Dermis blood vessel endothelial cell (primary cell): ENCODE measurements at places on chromosomes 12 and 14. TPM values are rescaled to one million over a fixed set of nuclear protein-coding genes. Genes with fewer than 3 reads are reported as not detected.

RAD9B gene
- 0.14 and 1.2 TPM in 2 replicates for total RNA-seq

DNA sequence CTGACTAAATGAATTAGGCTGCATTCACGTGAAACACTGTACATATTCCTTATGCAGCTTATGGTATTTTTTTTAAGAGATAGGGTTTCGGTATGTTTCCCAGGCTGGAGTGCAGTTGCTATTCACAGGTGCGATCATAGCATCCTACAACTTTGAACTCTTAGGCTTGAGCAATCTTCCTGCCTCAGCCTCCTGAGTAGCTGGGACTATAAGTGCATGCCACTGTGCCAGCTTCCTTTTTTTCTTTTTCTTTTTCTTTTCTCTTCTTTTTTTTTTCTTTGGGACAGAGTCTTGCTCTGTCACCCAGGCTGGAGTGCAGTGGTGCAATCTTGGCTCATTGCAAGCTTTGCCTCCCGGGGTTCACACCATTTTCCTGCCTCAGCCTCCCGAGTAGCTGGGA, 35.8 kb upstream of the SPPL3 start:
- no peak for DNase-seq

DNA sequence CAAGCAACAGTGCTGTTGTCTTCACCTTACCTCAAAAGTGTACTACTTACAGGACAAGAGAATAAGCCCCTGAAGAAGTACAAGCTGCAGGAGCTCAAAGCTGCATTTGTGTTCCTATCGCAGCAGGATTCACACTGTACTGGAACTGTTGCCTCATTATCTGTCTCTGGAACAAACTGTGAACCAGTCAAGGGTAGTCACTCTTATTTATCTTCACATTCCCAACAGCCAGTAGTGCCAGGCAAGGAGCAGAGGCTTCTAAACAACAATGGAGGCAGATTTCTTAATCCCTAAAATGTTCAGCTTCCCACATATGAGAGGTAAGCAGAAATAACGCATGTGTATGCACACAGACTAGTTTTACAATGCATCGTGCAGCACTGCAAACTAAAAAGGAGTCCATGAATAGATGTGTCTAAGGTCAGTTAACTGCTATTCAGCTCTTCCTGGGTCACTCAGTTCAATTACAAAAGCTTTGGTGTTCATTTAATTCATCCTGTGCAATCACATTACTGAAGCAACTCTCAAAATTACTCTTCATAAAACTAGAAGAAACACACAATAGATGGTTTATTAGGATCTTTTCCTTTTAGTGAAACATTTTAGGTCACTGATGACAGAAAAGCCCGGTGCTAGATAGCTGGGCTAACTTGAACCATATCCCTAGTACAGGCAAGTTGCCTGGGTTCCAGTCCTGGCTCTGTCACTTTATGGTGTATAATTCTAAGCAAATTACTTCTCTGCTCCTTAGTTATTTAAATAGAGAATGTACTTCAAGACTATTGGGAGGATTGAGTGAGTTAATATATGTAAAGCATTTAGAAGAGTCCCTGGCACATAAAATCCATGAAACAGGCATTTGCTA, 2.7 kb downstream of the APPL2 start:
- DNase-seq: no peak

DNA sequence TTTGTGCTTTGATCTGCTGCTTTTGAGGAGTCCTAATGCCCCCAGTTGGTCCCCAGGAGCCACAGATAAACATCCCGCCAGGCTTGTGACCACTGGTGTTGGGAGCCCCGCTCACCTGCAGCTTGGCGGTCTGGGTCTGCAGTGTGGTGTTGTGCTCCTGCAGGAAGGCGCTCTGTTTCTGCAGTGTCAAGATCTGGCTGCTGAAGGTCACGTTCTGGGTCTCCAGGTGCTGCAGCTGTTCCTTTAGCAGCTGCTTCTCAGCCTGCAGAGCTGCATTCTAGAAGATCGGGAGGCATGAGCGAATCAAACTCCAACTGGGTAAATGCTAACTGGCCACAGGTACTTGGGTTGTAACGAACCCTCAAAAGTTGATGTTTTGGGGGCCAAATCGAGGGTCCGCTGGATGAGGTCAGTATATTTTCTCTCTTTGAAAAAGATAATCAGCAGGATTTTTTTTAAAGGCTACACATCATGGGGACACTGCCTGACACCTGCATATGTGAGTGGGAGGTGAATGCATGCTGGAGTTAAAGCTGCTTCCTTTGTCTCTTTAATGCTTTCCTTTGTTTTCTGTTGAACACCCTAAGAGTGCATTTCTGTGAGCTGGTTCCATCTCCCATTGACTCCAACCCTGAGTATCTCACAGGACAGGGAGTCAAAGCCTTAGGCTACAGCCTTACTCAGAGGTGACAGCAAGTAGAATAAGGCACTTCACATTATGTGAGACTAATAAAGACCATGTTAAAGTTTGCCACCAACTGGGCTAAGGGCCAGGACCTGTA, 61.3 kb upstream of the GPR68 start:
- DNase-seq: no peak

CLBA1 gene
- 3.7 and 4.6 TPM in 2 replicates for total RNA-seq

DNA sequence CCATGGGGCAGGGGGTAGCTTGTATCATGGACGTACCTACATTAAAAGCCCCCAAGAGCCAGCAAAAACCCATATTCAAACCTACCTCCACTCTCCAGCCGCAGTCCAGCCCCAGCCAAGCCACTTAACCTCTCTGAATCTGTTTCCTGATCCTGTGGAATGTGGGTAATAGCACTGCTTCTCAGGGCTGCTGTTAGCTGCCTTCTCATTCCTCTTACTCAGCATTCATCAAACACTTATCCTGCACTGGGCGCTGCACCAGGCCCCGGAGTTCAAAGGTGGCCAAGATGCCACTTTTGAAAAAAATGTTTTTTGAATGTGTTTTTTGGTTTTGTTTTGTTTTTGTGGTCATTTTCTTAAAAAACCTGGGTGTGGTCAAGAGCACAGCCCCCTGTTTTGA, 237.4 kb downstream of the CHST11 start:
- peak; percentile 60 for DNase-seq

GRCh38 chr14:93015505-93015904, 92.6 kb downstream of the CHGA start:
- DNase-seq: no peak

- DNase-seq: no peak
These were observed 207.6 kb upstream of the PDZRN4 start for GRCh38 chr12:40980427-40980961.

DNA sequence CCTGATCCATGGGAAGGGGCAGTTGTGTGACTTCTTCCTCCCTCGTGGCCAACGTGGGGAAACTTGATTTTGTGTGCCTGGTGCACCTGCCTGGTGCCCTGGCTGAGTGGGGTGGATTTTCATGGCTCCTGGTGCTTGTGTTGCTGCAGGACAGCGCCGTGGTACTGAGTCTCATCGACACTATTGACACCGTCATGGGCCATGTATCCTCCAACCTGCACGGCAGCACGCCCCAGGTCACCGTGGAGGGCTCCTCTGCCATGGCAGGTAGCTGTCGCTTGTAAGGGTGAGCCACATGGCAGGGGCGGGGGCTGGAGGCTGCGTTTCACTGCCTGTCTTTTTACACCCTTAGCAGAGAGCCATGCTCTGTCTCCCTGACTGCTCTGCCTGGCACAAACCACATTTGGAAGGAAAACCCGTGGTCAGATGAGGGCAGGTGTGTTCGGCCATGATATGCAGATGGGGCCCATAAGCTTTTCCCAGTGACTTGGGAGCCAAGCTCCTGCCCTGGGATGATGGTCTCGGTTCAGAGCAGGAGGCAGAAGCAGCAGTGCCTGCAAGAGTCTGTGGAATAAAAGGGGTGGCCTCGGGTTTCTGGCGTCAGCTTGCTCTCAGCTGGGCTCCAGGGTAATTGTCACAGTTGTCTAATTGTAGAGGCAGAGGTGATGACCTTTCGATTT, 49.5 kb downstream of the ADGRD1 start:
- DNase-seq: no peak

- peak; percentile 92 for DNase-seq
These were observed 475.3 kb downstream of the EGLN3 start for GRCh38 chr14:33475623-33476022.

DNA sequence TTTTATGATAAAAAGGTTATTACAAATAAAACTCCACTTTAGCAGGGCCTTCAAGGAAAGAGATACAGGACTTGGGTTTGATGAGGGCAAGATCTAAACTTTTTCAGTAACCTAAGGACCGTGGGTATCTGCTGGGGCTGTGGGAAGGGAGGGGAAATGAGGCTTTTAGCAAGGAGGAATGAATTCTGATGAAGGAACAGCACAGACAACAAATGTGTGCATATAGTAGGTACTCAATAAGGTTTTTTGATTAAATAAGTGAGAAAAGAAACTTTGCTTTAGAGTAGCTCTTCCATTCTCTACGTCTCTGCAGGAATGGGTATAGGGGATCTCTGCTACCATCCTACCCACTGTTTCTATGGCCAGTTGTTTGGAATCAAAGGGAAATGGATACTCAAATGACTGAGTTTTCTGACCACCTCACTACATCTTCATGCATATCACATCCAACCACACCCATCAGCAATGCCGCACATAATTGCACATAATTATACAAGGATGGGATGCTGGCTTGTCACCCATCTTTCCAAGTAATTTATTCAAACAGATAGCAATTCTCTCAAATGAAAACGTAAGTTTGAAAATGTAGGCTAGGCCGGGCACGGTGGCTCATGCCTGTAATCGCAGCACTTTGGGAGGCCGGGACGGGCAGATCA, 59.5 kb upstream of the GTF2A1 start:
- DNase-seq: no peak

DNA sequence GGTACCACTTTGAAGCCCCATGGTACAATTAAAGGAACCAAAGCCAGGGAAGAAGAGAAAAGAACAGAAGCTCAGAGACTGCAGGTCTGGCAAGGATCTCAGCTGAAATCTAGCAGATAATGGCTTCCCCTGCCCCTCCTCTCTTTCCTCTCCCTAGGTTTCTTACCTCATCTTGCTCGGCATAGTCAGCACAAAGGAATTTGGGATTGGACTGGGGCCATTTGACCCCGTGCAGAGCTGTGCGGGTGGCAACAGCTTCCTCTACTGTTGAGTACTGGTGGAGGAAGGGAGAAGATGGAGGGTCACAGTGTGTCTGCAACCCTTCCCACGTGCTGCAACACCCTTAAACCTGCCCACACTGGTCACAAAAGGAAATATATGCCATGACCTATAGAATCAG, 4.7 kb upstream of the CDH24 start:
- DNase-seq: peak; percentile 97

DNA sequence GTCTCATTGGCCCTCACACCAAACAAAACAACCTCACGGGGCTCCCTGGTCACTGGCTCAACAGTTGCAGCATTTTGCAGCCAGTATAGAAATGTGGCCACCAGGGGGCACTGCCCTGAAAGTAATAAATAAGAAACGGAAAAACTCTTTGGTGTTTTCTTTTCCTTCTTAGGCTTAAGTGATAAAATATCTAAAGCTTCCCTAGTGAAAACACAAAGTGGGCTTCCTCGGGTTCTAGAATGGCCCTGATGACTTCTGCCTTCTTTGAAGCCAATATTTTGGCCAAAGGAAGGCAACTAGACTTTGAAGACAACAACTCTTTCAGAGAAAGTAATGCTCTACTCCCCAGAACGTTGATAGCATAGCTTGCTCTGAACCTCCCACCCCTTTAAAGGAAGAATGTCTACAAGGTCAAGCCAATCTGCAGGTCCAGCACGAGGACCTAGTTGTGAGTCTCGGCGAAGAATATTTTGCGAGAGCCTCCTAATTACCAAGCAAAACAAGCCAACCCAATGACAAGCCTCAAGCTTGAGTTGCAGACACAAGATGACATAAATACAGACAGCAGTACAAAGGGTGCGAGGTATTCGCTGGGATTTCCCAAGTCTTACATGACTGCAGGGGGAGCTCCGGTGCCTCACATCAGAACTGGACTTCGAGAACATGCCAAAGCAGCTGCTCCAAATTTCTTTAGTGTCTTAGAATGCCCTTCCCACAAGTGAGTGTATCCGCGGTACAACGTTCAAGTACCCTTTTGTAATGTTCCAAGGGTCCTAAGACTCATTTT, 2.6 kb downstream of the ITPK1 start:
- DNase-seq: peak; percentile 89

GRCh38 chr14:33678005-33678404, 272.9 kb downstream of the EGLN3 start:
- no peak for DNase-seq

APOF gene
- not detected in 2 replicates for total RNA-seq

CPNE6 gene
- not detected in 2 replicates for total RNA-seq

DNA sequence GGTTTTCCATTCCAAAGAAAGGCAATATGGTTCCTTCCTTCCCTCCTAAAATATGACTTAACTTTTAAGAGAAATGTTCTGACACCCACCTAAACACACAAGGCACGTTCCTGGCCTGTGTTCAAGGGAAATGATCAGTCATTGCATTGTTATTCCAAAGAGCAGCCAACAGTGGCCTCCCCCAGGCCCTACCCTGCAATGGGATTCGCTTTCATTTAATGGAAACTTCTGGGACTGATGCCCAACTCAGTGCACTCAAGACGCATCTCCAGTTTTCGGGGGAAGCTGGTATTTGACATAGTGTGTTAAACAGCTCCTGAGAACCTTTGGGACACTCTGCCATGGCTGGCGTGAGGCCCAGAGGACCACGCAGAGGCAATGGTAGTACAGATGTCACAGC, 65.9 kb downstream of the DDX51 start:
- DNase-seq: peak; percentile 96

DDX55 gene
- total RNA-seq: 16.6 and 18.2 TPM in 2 replicates

DNA sequence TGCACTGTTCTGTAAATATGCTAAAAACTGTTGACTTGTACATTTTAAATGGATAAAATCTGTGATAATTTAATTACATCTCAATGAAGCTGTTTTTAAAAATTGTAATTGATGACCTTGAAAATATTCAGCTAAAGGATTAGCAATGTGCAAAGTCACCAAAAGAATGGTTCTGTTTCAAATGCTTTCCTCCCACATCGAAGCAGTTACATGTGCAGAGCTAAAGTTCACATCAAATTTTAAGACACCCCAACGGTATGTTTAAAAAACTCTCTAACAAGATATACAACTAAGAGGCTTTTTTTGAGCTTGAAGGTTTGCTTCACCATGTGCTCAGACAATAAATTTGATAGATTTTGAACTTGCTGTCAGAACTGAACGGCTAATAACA, 114.6 kb upstream of the KRAS start:
- DNase-seq: no peak

PTHLH gene
- not detected in 2 replicates for total RNA-seq

DNA sequence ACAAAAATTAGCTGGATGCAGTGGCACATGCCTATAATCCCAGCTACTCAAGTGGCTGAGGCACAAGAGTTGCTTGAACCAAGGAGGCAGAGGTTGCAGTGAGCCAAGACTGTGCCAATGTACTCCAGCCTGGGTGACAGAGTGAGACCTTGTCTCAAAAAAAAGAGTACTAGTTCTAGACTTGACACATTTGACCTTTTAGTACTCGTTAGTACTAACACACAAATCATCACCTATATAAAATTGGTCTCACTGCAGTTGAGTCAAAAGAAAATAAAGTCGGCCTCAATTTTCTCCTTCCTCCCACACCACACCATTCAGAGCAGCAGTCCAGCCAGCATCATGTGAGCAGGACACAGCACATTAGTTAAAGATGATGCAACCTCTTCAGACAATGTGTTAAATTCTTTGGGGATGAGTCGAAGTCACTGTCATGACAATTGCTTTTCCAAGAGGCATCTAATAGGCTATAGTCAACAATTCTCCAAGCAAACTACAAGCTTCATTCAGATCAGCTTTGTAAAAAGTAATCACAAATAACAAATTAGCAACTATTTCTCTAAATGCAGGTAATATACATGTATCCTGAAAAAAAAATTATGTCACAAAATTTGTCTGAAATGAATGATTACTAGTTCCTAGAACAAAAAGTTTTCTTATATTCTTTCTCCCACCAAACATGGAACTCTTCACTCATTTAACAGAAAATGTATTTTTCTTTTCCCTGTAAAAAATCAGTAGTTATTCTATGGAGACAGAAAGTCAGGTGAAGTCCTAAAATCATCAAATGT, 55.6 kb downstream of the CLIP1 start:
- peak; percentile 83 for DNase-seq
